Stimulated activated CD4-positive, alpha-beta T cell treated with anti-CD3 and anti-CD28 coated beads, TNF-alpha, amount 100 ng/mL, for 48 hours (primary cell): ENCODE measurements at places on chromosomes 16 and 17.

DNA sequence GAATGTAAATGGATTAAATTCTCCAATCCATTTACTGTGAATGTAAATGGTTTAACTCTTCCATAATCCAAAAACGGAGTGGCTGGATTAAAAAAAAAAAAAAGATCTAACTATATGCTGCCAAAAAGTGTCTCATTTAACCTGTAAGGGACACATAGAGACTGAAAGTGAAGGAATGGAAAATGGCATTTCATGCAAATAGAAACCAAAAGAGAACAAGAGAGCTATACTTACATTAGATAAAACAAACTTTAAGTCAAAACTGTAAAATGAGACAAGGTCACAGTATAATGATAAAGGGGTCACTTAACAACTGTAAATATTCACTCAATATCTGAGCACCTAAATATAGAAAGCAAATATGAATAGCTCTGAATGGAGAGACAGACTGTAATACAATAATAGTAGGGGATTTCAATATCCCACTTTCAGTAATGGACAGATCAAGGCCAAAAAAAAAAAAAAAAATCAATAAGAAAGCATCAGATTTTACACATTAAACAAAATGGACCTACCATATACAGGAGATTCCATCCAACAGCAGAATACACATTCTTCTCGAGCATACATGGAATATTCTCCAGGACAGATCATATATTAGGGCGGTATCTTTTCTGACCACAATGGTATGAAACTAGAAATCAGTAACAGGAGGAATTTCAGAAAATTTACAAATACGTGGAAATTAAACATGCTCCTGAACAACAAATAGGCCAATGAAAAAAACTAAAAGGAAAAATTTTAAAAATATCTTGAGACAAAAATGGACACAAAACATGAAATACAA lies 36.4 kb downstream of the CDR2 start:
- no peak for DNase-seq

DNA sequence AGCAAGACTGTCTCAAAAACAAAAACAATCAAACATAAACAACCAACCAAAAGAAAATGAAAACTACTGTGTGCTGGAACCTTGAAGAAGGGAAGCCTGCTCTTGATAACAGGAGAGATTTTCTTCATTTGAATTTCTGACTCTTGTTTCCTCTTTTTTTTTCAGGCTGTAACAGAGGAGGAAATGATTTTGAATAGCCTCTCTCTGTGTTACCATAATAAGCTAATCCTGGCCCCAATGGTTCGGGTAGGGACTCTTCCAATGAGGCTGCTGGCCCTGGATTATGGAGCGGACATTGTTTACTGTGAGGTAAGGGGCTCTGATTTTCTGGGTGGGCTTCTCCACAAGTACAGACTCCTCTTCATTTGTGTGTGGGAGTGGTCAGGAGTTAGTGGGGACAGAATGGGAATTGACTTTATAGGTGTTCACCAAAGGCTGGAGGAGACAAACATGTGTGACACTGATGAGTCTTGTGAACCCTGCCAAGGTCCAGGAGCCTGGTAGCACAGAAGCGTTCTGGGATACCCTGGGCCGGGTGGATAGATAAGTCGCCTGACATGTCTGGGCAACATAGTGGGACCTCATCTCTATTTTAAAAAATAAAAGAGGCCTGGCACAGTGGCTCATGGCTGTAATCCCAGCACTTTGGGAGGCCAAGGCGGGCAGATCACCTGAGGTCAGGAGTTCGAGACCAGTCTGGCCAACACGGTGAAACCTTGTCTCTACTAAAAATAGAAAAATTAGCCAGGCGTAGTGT lies 14.9 kb downstream of the DUS2 start:
- no peak for DNase-seq

GRCh38 chr16:52465711-52466267 lies 81.2 kb downstream of the TOX3 start:
- DNase-seq = no peak

DNA sequence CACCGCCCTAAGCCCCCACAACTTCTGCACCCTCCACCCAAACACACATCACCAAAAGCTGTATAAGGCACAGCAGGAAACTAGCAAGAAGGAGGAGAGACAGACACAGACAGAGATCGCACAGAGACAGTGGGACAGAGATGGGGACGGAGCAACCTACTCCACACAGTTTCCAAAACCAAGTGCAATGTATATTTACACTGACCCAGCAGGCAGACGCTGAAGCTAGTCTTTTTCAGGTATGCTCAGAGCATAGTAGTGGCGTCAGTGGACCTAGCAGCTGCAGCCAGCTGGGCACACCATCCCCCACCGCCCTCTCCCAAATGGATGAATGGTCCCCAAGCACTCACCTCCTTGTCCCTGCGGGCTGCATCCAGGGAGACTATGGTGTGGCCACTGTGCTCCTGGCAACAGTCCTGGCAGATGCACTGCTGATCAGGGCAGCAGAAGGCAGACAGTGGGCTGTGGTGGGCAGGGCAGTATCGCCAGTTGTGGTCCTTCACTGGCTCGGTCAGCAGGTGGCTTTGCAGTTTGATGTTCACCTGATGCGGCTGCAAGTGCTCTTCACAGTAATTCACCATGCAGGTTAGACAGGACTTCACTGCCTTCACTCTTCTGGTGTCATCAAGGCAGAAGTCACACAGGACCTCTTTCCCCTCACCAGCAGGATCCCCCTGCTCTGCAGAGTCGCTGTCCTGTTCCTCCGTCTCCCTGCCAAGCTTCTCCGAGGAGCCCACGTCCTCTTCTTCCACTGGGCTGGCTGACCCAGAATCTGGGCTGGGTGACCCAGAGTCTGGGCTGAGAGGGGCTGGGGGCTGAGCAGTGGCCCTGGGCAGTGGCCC lies 31.5 kb upstream of the FBXW10B start:
- no peak for DNase-seq

DNA sequence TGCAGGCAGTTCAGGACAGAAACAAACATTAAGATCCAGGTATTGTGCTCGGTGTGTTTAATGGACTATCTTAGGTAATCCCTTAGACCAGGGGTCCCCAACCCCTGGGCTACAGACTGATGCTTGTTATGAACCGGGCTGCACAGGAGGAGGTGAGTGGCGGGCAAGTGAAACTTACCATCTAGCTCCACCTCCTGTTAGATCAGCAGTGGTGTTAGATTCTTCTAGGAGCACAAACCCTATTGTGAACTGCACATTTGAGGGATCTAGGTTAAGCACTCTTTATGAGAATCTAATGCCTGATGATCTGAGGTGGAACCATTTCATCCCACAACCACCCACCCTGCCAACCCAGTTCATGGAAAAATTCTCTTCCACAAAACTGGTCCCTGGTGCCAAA lies 37.8 kb upstream of the ASIC2 start:
- DNase-seq = no peak

DNA sequence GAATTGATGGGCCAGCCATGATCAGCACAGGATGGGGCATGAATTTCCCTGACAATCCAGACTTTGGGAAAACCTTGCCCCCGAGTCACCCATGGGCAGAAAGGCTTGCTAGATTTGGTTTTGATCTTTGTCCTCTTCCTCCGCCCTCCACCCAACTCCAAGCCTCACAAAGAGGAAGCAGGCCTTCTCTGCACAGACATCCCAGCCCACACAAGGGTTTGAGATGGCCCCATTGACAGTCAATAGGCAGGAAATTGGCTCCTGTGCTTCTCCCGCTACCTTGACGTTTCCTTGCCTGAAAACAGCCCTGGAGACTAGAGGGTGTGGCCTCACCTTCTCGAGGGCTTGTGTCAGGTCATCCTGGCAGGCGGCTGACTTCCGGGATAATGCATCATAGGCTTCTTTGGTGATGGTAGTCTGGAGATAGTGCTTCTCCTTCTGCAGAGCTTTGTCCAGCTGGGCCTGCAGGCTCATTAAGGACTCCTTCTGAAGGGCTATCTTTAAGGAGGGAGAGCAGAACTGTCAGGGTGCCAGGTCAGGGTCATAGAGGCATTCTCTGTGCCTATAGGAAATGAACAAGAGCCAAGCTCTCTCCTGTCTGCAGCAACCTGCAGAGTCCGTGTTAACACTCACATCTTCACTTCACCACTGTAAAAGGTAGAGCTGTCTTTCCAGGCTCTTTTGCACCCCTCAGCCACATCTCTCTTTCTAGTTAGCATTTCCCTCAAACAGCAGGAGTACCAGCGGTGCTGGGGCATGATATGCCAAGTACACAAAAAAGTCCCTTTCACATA lies 32.2 kb downstream of the DHX38 start:
- DNase-seq = no peak

- no peak for DNase-seq
Observed at GRCh38 chr17:48322060-48322459, 108.0 kb downstream of the SKAP1 start.
